ENCODE measurements at places on chromosomes 1 and 21. TPM values are rescaled to one million over a fixed set of nuclear protein-coding genes. Genes with fewer than 3 reads are reported as not detected.

GRCh38 chr1:28341591-28341990 lies 12.8 kb downstream of the MED18 start:
- DNase-seq, result no peak
- no peaks in the 10 kb centered on the region for H3K27me3 ChIP-seq
- H3K27ac ChIP-seq, result no peak overlapping the region
- H3K4me1 ChIP-seq, result no peaks in the 10 kb centered on the region

- peaks cover 16% of the 10 kb centered on the region for H3K4me1 ChIP-seq
- H3K27me3 ChIP-seq, result peaks cover 16% of the 10 kb centered on the region
- H3K4me3 ChIP-seq, result peak overlapping the region; percentile 76
- peaks cover 2% of the 10 kb centered on the region for H3K36me3 ChIP-seq
Observed at GRCh38 chr1:231421546-231421970, 529 bp downstream of the EGLN1 start.

DNA sequence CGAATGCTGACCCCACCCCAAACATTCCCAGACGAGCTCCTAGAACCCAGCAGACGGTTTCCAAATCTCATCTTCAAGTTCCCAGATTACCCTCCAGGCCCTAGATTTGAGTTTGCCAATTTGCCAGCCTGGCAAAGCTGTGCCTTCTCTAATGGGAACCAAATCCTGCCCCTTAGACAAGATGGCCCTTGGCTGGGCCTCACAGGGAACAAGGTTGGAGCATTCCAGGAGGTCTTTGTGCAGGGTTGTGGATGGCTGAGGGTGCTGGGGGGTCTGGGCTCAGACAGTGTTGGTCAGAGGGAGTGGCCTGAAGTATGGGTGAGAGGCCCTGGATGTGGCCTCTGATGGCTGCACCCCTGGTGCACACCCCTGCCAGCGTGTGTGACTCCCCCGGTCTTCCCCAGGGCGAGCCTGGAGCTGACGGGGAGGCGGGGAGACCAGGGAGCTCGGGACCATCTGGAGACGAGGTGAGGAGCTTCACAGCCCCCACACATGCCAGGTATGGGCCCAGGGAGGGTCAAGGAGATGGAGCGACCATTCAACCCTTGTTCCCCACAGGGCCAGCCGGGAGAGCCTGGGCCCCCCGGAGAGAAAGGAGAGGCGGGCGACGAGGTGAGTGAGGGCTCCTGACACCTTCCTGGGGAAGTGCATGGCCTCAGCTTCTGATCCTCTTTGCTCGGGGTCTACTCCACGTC lies 10.2 kb downstream of the COL6A1 start:
- H3K4me1 ChIP-seq, result no peaks in the 10 kb centered on the region
- no peak overlapping the region for H3K4me3 ChIP-seq
- H3K36me3 ChIP-seq, result no peaks in the 10 kb centered on the region

Gene A3GALT2
- not detected for polyA plus RNA-seq

GRCh38 chr1:20634594-20635084 lies 1.4 kb downstream of the PINK1 start:
- H3K4me3 ChIP-seq, result no peak overlapping the region
- DNase-seq, result no peak
- peaks cover 13% of the 10 kb centered on the region for H3K36me3 ChIP-seq

- H3K4me3 ChIP-seq, result no peak overlapping the region
- H3K4me1 ChIP-seq, result peaks cover 5% of the 10 kb centered on the region
- no peak overlapping the region for H3K27ac ChIP-seq
- H3K36me3 ChIP-seq, result no peaks in the 10 kb centered on the region
- no peak for DNase-seq
Observed at GRCh38 chr1:114512595-114513280, 1.7 kb upstream of the TRIM33 start.

- no peak overlapping the region for H3K4me3 ChIP-seq
- DNase-seq, result no peak
- no peaks in the 10 kb centered on the region for H3K4me1 ChIP-seq
- peaks cover 9% of the 10 kb centered on the region for H3K27me3 ChIP-seq
- no peaks in the 10 kb centered on the region for H3K36me3 ChIP-seq
Observed at GRCh38 chr1:36715797-36716196, 233.1 kb upstream of the CSF3R start.

GRCh38 chr1:21344750-21345443 lies 54.6 kb upstream of the ECE1 start:
- H3K4me1 ChIP-seq, result peaks cover 45% of the 10 kb centered on the region
- no peaks in the 10 kb centered on the region for H3K27me3 ChIP-seq
- H3K4me3 ChIP-seq, result peak overlapping the region; percentile 76
- H3K27ac ChIP-seq, result peak overlapping the region; percentile 89
- H3K36me3 ChIP-seq, result no peaks in the 10 kb centered on the region

DNA sequence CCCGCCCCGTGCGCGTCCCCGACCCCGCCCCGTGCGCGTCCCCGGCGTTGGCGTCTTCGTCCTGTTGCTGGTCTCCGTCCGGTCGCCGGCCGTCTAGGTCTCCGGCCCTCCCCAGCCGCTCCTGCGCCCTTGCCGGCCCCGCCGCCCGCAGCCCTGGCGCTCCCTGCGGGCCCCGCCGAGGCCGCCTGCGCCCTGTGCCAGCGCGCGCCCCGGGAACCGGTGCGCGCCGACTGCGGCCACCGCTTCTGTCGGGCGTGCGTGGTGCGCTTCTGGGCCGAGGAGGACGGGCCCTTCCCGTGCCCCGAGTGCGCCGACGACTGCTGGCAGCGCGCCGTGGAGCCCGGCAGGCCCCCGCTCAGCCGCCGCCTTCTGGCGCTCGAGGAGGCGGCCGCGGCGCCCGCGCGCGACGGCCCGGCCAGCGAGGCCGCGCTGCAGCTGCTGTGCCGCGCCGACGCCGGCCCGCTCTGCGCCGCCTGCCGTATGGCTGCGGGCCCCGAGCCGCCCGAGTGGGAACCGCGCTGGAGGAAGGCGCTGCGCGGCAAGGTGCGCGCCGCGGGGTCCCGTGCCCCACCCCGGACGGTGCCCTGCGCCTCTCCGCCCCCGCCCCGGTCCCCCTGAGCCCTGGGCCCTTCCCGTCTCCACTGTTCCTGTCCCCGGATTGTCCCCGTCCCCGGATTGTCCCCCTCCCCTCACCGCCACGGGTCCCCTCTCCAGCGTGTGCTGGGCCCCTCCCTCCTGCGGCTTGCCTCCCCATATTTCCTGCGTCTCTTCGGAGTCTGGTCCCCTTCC lies at the start of gene RNF187:
RNF187 (plus strand) TSS at position 47 of the 789 bp plus-strand sequence.
- DNase-seq, result peak; percentile 54
- no peaks in the 10 kb centered on the region for H3K27me3 ChIP-seq
- peak within 1 kb of the TSS; percentile 90 for H3K4me3 ChIP-seq
- H3K4me1 ChIP-seq, result peaks cover 5% of the 10 kb centered on the region
- H3K36me3 ChIP-seq, result peaks cover 12% of the 10 kb centered on the region
- peak within 1 kb of the TSS; percentile 100 for H3K27ac ChIP-seq

GRCh38 chr1:228445843-228446650 lies 29.4 kb upstream of the TRIM17 start:
- H3K27me3 ChIP-seq, result peaks cover 11% of the 10 kb centered on the region
- H3K27ac ChIP-seq, result no peak overlapping the region
- no peaks in the 10 kb centered on the region for H3K36me3 ChIP-seq
- peak; percentile 58 for DNase-seq
- H3K4me1 ChIP-seq, result peaks cover 14% of the 10 kb centered on the region

- no peak for DNase-seq
- no peaks in the 10 kb centered on the region for H3K4me1 ChIP-seq
- no peaks in the 10 kb centered on the region for H3K36me3 ChIP-seq
- H3K27ac ChIP-seq, result no peak overlapping the region
Observed at GRCh38 chr1:178962853-178963711, 62.6 kb upstream of the FAM20B start.

DNA sequence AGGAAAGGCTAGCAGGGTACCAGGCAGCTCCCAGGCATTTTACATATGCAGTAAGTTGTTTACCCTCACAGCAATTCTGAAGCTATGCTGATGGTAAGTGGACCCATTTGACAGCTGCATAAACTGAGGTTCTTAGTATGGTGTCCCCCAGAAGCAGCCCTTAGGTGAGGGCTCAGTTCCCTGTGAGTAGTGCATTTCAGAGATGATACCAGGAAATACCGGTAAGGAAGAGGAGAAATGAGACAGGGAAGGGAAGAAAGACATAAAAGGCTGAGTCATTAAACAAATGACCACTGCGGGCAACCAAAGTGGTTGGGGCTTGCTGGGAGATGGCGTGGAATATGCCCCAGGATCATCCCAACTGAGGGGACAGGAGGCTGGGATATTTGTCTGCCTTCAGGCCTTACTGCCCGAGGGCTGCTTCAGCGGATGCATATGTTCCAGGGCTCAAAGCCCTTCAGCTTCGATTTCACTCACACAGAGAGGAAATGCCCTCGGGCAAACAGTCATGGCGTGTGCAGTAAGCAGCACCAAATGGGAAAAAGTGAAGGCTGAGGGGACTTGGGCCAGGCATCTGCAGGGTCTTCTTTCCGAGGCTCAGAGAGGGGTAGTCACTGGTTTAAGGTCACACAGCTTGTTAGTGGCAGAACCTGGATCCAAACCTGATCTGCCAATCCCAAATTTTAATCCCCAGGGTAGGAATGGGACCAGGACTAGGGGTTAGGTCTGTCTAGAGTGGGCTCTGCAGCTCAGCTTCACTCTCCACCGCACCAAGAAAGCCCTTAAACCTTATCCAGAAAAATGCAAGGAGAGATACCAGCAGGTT lies 133.7 kb upstream of the RUNX3 start:
- DNase-seq, result no peak
- H3K27ac ChIP-seq, result no peak overlapping the region
- H3K4me1 ChIP-seq, result no peaks in the 10 kb centered on the region
- no peaks in the 10 kb centered on the region for H3K36me3 ChIP-seq

GRCh38 chr1:197663162-197663953 lies 111.9 kb downstream of the DENND1B start:
- DNase-seq, result no peak
- no peaks in the 10 kb centered on the region for H3K4me1 ChIP-seq
- no peaks in the 10 kb centered on the region for H3K27me3 ChIP-seq
- H3K4me3 ChIP-seq, result no peak overlapping the region
- H3K27ac ChIP-seq, result no peak overlapping the region

GRCh38 chr1:238628110-238628509 lies 737.4 kb upstream of the ZP4 start:
- H3K4me1 ChIP-seq, result no peaks in the 10 kb centered on the region
- no peak overlapping the region for H3K4me3 ChIP-seq
- no peak for DNase-seq
- H3K36me3 ChIP-seq, result no peaks in the 10 kb centered on the region
- no peaks in the 10 kb centered on the region for H3K27me3 ChIP-seq
- no peak overlapping the region for H3K27ac ChIP-seq

Gene ADAMTS5
- polyA plus RNA-seq, result 0.88 TPM

- no peak overlapping the region for H3K4me3 ChIP-seq
- no peaks in the 10 kb centered on the region for H3K36me3 ChIP-seq
- H3K4me1 ChIP-seq, result no peaks in the 10 kb centered on the region
- H3K27me3 ChIP-seq, result no peaks in the 10 kb centered on the region
Observed at GRCh38 chr1:107897438-107898345, 67.3 kb downstream of the VAV3 start.

Gene SPRR3
- polyA plus RNA-seq, result 1.2 TPM

GRCh38 chr1:116477429-116477828 lies 93.4 kb downstream of the CD58 start:
- no peaks in the 10 kb centered on the region for H3K27me3 ChIP-seq
- H3K4me1 ChIP-seq, result no peaks in the 10 kb centered on the region
- DNase-seq, result no peak
- H3K27ac ChIP-seq, result no peak overlapping the region
- no peaks in the 10 kb centered on the region for H3K36me3 ChIP-seq
- no peak overlapping the region for H3K4me3 ChIP-seq

GRCh38 chr1:30741239-30741894 lies 16.2 kb downstream of the LAPTM5 start:
- no peaks in the 10 kb centered on the region for H3K27me3 ChIP-seq
- peaks cover 8% of the 10 kb centered on the region for H3K4me1 ChIP-seq
- peaks cover 30% of the 10 kb centered on the region for H3K36me3 ChIP-seq

GRCh38 chr1:88867743-88868521 lies 23.4 kb downstream of the GTF2B start:
- H3K36me3 ChIP-seq, result no peaks in the 10 kb centered on the region
- no peak overlapping the region for H3K4me3 ChIP-seq
- no peaks in the 10 kb centered on the region for H3K4me1 ChIP-seq
- H3K27me3 ChIP-seq, result no peaks in the 10 kb centered on the region
- no peak overlapping the region for H3K27ac ChIP-seq

GRCh38 chr1:19700079-19700777 lies 35.6 kb downstream of the HTR6 start:
- no peaks in the 10 kb centered on the region for H3K27me3 ChIP-seq
- H3K4me3 ChIP-seq, result no peak overlapping the region
- H3K4me1 ChIP-seq, result peaks cover 3% of the 10 kb centered on the region

DNA sequence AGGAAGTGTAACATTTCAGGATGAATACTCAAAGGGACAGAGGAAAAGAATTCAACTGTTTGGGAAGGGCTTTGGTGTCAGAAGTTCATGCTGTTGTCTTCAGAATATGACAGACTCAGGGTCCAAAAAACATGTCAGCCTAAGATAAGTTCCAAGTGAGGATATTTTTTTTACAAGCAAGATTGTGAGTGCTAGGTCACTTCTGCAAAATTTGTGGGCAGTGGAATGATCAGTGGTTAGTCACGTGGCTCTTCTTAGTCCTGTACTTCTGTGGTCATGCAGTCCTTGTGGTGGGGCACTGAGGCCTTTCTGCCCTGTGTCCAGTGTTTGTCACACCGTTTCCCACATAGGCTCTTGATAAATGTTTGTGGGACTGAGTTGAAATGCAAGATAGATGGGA lies 5.2 kb downstream of the RGL1 start:
- no peak overlapping the region for H3K4me3 ChIP-seq
- no peak for DNase-seq

Gene BARHL2
- polyA plus RNA-seq, result not detected

- peak within 1 kb of the TSS; percentile 85 for H3K4me3 ChIP-seq
- peaks cover 14% of the 10 kb centered on the region for H3K36me3 ChIP-seq
- peak; percentile 95 for DNase-seq
- peaks cover 10% of the 10 kb centered on the region for H3K4me1 ChIP-seq
- peak within 1 kb of the TSS; percentile 95 for H3K27ac ChIP-seq
Observed at GRCh38 chr1:222712253-222713090, at the start of the genes AIDA and BROX. TSS of gene AIDA (minus strand) at chr1:222712491. CDS start at chr1:222712317, 174 bp downstream. TSS of gene BROX (plus strand) at chr1:222712564. CDS start at chr1:222715700, 3,136 bp downstream.

- DNase-seq, result no peak
- H3K27me3 ChIP-seq, result no peaks in the 10 kb centered on the region
- H3K36me3 ChIP-seq, result no peaks in the 10 kb centered on the region
- H3K4me1 ChIP-seq, result peaks cover 9% of the 10 kb centered on the region
- H3K27ac ChIP-seq, result no peak overlapping the region
Observed at GRCh38 chr1:6350416-6351088, 43.0 kb downstream of the ACOT7 start.

- no peak for DNase-seq
- H3K36me3 ChIP-seq, result peaks cover 21% of the 10 kb centered on the region
- H3K4me1 ChIP-seq, result peaks cover 2% of the 10 kb centered on the region
- no peaks in the 10 kb centered on the region for H3K27me3 ChIP-seq
Observed at GRCh38 chr1:43405876-43406234, 16.2 kb downstream of the SZT2 start.

Gene OR2L13
- polyA plus RNA-seq, result 0.03 TPM
